ENCODE measurements at places on chromosomes 5 and 9. TPM values are rescaled to one million over a fixed set of nuclear protein-coding genes. Genes with fewer than 3 reads are reported as not detected.

EQTN gene
- total RNA-seq = 0.37 TPM

DNA sequence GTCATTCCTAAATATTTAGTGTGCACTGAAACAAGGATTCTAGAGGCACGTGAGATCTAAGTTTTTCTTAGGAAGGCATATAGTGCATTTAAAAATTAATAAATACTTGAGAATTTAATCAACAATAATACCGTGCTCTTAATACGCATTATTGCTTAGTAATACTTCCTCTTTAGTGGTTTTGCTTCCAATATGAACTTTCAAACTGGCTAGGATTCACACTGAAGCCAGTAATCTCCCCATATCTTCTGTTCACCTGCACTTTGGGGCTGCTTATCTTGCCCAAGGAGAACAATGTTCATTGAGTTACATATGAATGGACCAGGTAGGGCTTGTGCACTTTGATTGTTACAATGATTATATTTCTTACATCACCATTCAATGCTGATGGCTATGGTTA is 180.5 kb upstream of the RIOK2 start:
- H3K4me3 ChIP-seq = no peak overlapping the region
- no peak overlapping the region for H3K27ac ChIP-seq
- no peaks in the 10 kb centered on the region for H3K4me1 ChIP-seq
- H3K36me3 ChIP-seq = no peaks in the 10 kb centered on the region

DNA sequence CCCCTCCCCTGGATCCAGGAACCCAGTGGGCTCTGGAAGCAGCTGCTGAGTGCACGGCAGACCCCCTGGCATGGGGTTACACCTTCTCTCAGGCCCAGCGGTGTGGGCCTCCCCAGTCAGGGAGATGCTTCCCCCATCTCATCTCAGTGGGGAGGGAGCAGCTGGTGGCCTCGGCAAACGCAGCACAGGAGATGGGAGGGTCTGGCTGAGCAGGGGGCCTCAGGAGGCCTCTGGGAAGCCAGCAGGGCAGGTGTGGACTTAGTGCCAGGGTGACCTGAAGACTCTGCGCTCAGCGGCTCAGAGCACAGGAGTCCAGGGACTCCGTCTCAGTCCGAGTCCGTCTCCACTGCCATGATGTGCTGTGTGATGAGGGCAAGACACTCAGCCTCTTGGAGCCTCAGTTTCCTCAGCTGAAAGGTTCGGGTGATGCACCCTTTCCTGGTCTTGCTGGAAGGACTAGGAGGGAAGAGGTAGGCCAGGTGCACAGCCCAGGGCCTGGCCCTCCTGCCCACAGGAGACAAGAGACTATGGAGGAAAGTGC is 100.6 kb downstream of the GTF3C4 start:
- no peaks in the 10 kb centered on the region for H3K27me3 ChIP-seq
- no peaks in the 10 kb centered on the region for H3K36me3 ChIP-seq
- DNase-seq = no peak

FNIP1 gene
- total RNA-seq = 36.5 TPM

GRCh38 chr9:79210541-79211243 is 361.1 kb upstream of the TLE4 start:
- H3K27ac ChIP-seq = no peak overlapping the region
- no peak overlapping the region for H3K4me3 ChIP-seq
- DNase-seq = no peak
- H3K4me1 ChIP-seq = no peaks in the 10 kb centered on the region
- no peaks in the 10 kb centered on the region for H3K27me3 ChIP-seq

ACER2 gene
- 3.5 TPM for total RNA-seq

SLC36A3 gene
- not detected for total RNA-seq

STPG3 gene
- total RNA-seq = not detected

GRCh38 chr5:90437663-90438062 is 28.1 kb upstream of the CETN3 start:
- H3K4me1 ChIP-seq = peaks cover 7% of the 10 kb centered on the region
- no peaks in the 10 kb centered on the region for H3K36me3 ChIP-seq
- no peak overlapping the region for H3K27ac ChIP-seq
- H3K27me3 ChIP-seq = no peaks in the 10 kb centered on the region

C9orf152 gene
- 19.5 TPM for total RNA-seq

CLINT1 gene
- 76.8 TPM for total RNA-seq

DNA sequence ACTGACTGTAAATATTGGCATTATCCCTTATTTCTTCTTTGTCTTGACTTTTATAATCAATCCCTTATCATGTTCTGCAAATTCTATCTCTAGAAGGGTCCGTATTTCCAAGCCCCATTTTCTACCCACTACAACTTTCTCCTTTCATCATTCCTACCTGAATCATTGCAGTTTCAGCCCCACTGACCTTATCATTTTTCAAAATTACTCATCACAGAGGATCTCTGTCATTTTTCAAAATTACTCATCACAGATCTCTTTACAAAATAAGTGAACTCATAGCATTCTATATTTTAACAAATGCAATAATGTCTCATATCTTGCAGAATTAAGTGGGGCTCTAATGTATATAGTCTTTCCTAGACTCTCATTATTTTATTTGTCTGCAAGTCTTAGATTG is 256.9 kb upstream of the COX7C start:
- H3K27ac ChIP-seq = no peak overlapping the region
- no peaks in the 10 kb centered on the region for H3K36me3 ChIP-seq
- no peak for DNase-seq

GRCh38 chr9:90198956-90199355 is 443.7 kb downstream of the DIRAS2 start:
- no peak overlapping the region for H3K4me3 ChIP-seq
- H3K36me3 ChIP-seq = no peaks in the 10 kb centered on the region
- H3K27me3 ChIP-seq = no peaks in the 10 kb centered on the region
- DNase-seq = no peak
- no peaks in the 10 kb centered on the region for H3K4me1 ChIP-seq
- no peak overlapping the region for H3K27ac ChIP-seq

DNA sequence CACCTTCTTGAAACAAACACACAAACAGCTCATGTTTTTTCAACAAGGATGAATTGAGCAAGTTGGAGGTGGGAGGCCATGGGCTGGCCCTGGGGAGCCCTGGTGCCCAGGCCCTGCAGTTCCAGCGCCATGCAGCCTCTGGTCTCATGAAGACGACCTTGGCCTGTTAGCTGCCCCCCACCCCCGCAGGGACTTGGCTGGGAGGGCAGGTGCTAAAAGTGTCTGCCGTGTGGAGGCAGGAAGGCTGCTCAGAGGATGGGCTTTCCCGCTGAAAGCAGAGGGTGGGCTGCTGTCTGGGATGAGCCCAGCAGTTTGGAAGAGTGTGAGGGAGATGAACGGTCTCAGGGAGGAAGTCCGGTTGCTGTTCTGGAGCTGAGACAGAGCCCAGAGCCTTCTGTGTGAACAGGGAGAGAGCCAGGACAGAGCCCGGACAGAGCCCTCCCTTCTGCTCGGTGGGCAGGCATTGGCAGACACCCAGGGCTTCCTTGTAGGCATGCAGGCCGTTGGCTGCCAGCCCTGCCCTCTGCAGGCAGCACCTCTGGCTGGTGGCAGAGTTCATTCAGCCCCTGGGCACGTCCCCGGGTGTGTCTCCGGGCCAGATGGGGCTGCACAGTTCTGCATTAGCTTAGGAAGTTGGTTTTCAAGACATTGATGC is 18.7 kb downstream of the ROPN1L start:
- no peaks in the 10 kb centered on the region for H3K27me3 ChIP-seq
- H3K27ac ChIP-seq = no peak overlapping the region
- no peak for DNase-seq
- no peak overlapping the region for H3K4me3 ChIP-seq

Data from left lung (tissue), 14 donors.